Kidney glomerular epithelial cell (primary cell): ENCODE measurements at places on chromosomes 7 and 10.

DNA sequence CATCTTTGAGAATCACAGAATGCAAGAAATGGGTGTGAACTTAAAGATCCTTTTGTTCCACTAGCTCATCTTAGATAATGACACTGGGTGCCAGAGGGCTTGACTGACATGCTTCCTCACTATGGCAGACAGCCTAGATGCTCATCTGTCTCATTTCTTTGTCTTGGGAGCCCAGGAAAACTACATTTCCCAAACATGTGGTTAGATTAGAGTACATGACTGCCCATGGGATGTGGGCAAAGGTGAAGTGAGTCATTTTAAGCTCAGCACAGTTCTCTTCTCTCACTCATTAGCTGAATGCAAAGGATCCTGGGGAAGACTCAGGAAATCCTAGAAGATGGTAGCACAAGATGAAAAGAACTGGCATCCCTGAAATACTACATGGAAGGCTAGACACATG is 32.5 kb upstream of the TBX20 start:
- peak; percentile 58 for DNase-seq

DNA sequence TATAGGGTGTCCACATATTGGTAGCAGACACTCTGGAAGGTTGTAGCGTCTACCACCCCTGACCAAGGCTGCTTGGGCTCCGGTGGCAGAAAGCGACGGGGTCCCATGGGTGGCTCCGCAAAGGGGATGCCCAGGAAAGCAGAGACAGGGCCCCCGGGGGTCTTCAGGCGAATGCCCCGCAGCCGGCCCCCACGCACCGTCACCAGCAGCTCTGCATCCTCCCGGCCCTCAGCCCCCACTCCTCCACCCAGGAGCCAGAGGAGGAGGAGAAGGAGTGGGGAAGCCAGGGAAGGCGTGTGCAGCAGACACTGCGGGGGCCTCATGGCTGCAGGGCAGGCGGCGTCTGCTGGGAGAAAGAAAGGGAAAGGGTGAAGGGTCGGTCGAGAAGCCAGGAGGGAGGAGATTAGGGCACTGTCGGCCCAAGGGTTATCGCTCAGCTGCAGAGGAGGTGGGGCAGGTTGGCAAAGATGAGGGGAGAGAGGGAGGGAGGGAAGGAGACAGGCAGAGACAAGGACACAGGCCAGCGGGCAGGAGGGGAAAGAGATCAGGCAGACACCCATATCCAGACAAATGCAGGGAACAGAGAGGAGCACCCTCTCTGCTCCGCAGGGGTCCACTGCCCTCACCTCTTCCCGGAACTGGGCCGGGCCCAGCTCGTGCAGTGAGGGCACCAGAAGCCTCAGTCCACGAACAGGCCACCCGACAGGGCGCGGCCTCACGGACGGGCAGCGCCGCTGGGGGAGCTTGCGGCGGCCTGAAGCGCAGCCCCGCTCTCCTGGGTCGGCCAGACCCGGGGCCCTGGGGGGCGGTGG is 1.6 kb downstream of the ACHE start:
- no peak for DNase-seq

DNA sequence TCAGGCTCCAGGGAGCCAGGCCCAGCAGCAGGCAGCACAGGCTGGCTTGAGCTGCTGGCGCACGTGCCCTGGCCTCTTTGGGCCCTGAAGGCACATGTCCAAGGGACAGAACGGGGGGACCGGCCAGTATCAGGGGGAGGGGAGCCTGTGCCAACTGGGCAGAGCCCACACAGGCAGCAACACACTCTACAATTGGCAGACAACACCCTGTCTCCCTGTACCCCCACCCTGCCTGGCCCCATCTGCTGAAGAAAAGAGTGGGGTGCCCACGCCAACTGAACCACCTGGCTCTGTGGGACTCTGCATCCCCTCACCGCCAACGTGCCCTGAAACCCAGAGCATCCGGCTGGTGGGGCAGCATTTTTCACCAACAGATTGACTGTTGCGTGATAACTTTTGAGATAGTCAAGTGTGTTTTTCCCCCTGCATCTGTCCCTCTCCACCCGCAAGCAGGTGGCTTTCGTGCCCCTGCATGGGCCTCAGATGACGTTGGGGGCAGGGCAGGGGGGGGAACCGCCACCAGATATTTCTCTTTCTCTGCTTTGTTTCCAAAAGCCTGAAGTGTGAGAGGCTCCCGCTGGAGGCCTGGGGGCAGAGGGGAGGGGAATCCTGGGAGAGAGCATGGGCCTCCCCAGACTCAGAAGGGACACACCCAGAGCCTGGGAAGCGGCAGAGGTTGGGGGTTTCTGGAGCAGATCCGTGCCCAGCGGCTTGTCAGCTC is 21.8 kb downstream of the SLIT1 start:
- DNase-seq, result no peak

DNA sequence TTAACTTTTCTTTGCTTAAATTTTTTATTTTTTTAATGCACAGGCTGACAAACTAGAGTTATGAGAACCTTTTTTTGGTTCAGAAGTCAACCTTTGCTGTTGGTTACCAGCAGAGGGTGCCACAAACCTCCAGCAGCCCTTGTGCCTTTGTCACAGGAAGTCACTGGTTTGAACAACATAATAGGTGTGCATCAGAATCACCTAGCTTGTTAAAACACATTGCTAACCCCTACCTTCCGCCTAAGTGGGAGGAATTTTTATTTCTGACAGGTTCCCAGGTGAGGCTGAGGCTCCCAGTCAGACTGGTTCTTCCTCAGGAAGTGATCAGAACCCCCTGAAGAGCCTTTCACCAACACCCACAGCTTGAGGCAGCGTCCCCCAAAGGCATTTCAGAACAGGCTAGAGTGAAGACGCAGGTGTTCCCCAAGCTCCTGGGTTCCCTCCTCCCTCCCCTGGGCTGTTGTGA is 22.6 kb upstream of the VDAC2 start:
- peak; percentile 25 for DNase-seq

- DNase-seq, result no peak
Observed at GRCh38 chr7:129032017-129032416, 22.9 kb downstream of the TNPO3 start.

- DNase-seq, result peak; percentile 60
Observed at GRCh38 chr7:4724648-4725013, 42.5 kb downstream of the FOXK1 start.

GRCh38 chr7:79893991-79894390 is 240.6 kb upstream of the GNAI1 start:
- DNase-seq, result no peak

DNA sequence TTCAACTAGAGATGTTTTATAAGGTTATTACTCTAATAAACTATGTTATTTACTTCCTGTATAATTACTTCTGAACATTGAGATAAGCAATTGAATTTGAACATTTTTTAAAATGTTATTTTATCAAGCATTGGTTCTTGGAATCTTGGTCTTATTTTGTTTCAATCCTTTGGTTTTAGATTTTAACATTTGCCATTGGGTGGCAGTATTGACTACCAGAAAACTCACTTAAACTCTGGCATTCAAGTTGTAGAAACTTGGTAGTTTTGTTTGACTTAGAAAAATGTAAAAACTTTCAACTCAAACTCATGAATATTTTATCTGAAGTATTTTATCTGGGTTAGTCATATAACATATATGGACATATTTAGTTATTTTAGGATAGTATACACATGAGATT is 48.1 kb downstream of the ATRNL1 start:
- peak; percentile 18 for DNase-seq

GRCh38 chr10:108905171-108905570 is 1018.1 kb downstream of the XPNPEP1 start:
- no peak for DNase-seq

GRCh38 chr7:150435390-150436073 is 14.9 kb upstream of the GIMAP8 start:
- DNase-seq, result no peak

DNA sequence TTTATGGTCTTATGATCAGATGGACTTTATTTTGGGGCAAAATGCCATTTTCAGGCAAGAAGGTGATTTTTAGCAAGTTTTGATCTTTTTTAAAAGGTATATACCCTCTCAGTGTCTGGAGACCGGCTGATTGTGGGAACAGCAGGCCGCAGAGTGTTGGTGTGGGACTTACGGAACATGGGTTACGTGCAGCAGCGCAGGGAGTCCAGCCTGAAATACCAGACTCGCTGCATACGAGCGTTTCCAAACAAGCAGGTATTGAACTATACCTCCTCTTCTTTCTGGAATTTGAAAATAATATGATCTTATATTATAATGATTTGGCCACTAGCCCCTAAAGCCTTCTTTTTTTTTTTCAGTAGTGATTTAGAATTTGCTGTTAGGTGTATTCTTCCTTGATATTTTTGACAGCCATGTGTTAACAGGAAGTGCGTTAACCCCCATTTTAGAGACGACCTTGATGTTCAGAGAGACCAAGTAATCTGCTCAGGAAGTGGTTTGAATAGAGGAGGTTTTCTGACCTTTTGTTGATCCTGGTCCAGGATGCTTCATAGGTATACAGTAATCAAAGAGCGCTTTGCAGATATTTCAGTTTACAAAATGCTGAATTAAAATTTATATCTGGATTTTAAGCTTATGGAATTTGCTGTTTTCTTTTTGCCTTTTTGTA is 6.2 kb downstream of the BUB3 start:
- no peak for DNase-seq

DNA sequence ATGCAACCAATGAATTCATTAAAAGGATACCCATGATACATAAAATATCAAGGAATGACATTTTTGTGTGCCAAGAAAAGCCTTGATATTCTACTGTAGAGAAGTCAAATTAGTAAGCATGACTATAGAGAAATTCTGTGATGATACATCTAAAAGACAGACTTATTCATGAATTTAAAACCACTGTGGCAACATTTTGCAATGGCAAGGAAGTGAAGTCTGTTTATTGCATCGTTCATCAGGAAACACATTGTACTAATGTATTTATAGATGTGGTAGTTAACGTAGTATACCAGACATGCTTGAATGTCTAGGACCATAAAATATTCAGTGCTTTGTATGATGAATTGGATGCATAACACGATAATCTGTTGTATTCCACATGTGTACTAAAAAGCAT is 9.3 kb upstream of the CLEC5A start:
- DNase-seq, result no peak

GRCh38 chr7:3245077-3245476 is 56.0 kb upstream of the SDK1 start:
- no peak for DNase-seq

DNA sequence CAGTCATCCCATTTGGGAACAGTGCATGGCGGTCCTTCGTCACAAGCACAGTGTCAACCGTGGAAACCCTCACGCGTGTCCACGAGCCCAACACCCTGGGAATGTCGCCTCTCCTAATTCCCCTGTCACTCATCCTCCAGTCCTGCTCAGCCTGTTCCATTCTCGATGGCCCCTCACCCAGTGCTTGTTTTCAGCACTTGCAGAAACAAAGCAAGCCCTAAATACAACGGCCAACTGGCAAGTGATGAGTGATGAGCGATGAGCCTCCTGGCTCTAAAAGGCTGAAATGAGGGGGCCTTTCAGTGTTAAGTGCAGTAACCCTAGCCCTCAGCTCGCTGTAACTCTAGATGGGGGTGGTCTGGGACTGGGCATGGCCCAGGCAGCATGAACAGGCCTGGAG is 22.6 kb downstream of the NKX2-3 start:
- DNase-seq, result no peak

DNA sequence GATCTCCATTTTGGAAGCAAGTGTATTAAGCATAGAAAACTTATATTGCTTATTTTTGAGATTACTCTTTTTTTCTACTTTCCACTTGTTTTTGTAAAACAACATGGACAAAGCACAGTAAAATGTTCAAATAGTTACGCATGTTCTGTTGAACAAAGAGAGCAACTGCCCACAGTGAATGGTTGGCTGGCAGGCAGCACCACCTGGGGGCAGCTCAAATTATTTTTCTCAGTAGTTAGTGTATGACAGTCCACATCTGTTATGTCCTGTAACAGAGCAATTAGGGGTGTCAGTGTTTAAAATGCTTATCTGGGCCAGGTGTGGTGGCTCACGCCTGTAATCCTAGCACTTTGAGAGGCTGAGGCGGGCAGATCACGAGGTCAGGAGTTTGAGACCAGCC is 46.1 kb upstream of the CACUL1 start:
- DNase-seq, result no peak

GRCh38 chr10:66045859-66046258 is 880.0 kb upstream of the LRRTM3 start:
- no peak for DNase-seq

- no peak for DNase-seq
Observed at GRCh38 chr7:66617295-66617694, 11.4 kb upstream of the KCTD7 start.

DNA sequence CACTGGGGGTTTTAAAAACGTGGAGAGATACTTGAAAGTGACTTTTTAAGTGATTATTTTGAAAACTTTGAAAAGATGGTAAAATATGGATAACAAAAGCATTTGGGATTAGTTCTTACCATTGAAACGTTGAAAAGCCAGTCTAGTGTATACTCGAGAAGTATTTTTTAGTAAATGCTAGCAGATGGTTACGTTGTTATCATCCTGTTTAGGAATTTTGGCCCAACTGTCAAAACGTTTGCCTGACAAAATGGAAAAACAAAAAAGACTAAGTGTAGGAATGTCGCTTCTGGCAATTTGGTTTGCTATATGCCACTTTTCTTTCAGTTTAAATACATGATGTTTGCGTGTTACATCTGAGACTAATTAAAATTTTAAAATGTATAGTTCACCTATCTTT is 1.2 kb downstream of the RBM33 start:
- no peak for DNase-seq

GRCh38 chr10:127849921-127850320 is 42.8 kb downstream of the CLRN3 start:
- no peak for DNase-seq

DNA sequence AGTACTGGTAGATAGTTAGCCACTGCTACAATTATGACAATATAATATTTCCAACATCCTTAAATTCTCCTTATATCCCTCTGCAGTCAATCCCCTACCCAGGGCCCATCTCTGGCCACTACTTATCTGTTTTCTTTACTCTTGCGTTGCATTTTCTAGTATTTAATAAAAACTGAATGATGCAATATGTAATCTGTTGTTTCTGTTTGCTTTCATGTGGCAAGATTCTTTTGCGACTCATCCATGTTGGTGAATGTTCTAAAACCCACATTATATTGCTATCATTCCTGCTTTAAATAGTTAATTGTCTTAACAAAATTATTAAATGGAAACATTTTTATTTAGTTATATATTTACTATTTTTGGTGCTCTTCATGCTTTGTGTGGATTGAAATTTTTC is 338.5 kb downstream of the MDFIC start:
- no peak for DNase-seq

GRCh38 chr7:35037211-35037525 is at the start of gene DPY19L1:
Gene DPY19L1, minus strand, starts transcription at chr7:35037485. Its CDS starts 91 bp downstream, at chr7:35037394.
- DNase-seq, result no peak
